ENCODE measurements at places on chromosomes 11 and 22.
A peak's percentile ranks its signal among the peaks of the same experiment; 100 is the strongest.

DNA sequence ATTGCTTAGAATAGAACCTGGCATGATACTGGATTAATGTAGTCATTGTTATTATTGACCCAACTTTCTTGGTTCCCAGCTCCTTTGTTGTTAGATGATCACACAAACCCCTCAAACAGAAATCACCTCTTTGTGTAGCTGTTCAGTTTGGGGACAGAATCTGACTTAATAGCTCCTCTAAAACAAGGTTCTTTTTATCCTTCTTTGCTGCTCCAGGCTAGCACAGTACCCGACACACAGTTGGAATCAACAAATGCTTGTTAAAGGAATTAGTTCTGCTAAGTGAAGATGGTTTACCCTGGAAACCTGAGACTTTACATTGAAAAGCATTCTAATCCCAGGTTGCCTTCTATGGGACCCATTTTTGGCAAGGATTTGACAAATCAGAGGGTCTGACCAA lies 43.9 kb downstream of the GAB2 start:
- no peak for DNase-seq

DNA sequence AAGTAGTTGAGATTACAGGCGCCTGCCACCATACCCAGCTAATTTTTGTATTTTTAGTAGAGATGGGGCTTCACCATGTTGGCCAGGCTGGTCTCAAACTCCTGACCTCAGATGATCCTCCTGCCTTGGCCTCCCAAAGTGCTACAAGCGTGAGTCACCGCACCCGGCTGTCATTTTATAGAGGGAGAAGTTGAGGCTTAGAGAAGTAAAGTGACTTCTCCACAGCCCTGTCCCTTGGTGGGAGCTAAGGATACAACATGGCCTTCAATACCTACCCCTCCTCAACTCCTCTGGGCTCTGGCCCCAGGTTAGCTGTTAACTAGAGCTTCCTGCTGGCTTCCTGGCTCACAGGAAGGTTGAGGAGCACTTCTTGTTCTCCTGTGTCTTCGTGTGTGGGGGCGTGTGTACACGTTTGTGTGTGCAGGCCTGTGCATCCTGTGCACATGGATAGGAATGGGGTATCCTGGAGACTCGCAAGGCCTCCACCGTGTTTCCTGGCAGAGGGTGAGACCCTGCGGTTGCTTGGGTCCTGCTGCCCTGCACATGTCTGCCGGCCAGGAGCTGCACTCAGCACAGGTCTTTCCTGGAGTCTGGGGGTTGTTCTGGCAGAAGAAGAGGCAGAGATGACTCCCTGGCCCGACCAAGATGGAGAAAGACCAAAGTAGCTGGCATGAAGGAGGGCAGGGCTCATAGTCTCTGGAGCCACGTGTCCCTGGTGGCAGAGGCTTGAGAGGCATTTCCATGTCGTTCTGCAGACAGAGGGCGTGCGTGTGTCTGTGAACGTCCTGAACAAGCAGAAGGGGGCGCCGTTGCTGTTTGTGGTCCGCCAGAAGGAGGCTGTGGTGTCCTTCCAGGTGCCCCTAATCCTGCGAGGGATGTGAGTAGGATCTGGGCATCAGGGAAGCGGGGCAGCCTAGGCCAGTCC lies 2.4 kb downstream of the SIDT2 start:
- DNase-seq, result peak; percentile 24

DNA sequence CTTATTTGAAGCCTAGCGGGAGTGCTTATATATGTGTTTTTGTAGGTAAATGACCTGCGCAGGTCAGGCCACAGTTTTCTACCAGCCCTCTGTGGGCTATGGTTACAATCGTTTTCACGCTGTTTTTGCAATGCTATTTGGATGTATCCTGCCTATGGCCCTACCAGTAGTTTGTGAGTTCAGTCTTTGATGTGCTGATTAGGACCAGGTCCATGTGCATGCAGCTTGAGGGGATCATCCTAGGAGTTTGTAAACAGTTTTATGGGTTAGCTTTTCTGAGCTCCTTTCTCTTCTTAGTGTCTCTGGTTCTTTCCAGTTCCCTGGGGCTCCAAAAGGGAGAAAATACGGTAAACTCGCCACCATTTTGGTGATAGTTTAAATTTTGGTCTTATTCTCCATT lies 142.5 kb downstream of the LDLRAD3 start:
- no peak for DNase-seq

- no peak for DNase-seq
These were observed 544 bp downstream of the C11orf91 start for GRCh38 chr11:33700063-33700501.

DNA sequence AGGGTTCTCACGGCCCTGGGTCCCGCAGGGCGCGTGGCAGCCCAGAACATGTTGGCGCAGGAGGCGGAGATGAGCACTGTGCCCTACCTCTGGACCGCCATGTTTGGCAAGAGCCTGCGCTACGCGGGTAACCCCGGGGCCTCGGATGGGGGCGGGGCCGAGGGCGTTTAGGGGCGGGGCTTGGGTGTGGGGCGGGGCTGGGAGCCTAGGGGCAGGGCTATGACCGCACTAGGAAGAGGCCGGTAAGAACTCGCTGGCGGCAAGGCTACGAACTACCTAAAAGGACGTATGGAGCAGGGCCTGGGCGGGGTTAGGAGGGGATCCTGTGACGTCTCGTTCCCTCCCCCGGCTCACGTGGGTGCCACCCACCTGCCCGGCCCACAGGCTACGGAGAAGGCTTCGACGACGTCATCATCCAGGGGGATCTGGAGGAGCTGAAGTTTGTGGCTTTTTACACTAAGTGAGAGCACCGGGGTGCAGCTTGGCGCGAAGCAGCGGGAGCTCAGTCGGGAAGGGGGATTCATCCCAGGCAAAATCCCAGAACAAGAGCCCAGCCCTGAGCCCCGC lies 2.8 kb upstream of the LZTR1 start:
- no peak for DNase-seq

DNA sequence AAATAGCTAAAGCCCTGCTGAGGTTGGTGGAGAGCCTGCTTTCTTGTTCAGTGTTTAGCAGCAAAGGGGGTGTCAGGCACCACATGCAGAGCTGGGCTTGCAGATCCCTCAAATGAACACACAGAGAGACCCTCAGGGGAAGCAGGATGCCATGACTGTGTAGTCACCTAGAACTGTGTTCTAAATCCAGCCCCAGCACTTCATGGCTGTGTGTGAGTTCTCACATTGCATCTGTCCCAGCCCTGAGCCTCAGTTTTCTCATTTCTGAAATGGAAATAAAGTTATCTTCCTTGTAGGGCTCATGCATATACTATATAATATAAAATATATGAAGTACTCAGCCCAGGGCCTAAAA lies 47.1 kb downstream of the CWC15 start:
- no peak for DNase-seq

DNA sequence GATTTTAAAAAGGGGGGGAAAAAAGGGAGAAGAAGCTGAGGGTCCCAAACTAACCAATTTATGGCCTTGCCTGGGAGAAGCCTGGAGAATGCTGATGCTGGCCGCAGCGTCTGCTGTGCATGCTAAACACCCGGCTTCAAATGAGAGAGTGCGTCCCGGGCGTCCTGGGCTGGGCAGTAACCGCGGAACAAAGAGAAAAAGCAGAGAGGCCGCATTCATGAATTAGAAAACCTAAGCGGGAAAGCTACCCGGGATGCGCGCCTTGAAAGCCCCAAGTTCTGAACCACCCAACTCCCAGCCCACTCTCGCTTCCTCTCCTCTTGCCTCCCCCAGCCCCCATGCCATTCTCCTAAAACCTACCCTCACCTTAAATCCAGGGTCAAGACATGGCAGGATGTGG lies 6.5 kb downstream of the MN1 start:
- DNase-seq, result no peak

GRCh38 chr11:130156108-130157022 lies 3.2 kb upstream of the ST14 start:
- no peak for DNase-seq

GRCh38 chr11:63667995-63668795 lies 3.0 kb downstream of the ATL3 start:
- peak; percentile 96 for DNase-seq

DNA sequence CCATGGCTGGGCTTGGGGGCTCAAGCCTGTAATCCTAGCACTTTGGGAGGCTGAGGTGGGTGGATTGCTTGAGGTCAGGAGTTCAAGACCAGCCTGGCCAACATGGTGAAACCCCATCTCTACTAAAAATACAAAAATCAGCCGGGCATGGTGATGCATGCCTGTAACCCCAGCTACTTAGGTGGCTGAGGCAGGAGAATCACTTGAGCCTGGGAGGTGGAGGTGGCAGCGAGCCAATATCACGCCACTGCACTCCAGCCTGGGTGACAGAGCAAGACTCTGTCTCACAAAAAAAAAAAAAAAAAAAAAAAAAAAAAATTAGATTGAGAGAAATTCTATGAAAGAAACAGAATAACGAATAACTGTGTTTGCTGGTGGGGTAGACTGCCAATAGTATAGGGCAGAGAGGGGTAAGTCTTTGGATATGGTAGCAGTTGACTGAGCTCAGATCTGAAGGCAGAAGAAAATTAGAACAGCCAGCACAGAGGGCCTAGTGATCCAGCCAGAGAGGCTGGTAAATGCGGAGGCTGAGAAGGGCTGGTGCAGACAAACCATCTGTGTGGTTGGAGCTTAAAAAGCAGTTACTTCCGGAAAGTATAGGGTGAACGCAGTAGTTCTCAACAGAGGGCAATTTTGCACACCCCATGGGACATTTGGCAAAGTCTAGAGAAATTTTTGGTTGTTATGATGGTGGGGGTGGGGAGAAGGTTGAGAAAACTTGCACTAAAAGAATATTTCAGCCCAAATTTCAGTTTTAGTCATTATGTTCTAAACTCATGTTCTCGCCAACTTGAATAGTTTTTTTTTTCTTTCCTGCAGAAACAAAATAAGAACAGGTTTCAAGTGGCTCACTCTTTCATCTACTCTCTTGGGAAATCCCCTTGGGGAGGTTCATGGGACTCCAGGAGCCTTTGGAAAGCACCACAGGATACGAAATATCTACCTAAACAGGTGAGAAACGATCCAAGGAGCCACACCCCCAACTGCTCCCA lies 1.6 kb upstream of the HORMAD2 start:
- no peak for DNase-seq

DNA sequence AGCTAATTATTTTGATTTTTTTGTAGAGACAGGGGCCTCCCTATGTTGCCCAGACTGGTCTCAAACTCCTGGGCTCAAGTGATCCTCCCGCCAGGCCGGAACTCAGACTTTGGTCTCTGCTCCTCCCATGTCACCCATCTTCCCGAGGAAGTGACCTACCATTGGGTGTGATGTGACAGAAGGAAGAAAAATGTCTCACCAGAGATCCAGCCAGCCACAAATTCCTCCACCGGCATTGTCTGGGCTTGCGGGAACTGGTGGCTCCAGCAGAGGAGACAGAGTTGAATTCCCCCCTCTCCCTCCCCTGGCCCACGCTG lies 772 bp downstream of the SLC25A45 start:
- DNase-seq, result no peak

DNA sequence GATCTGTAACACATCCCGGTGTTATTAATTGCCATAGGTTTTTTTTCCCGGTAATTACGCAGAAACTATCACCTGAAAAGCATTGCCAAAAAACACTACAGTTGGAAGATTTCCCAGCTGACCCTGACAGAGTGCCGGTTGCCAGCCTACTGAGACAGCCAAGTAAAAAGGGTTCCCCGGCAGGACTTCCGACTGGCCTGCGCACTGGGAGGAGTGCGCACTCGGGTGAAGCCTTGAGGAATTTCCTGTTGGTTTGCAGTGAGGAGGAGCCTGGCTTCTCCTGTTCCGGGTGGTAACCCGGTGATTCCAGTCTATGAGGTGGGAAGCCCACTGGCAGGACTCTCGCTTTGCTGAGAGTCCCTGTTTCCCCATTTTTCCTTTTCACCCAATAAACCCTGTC lies 52.1 kb downstream of the CNTF start:
- DNase-seq, result no peak

GRCh38 chr11:72436661-72437060 lies 2.3 kb upstream of the CLPB start:
- no peak for DNase-seq

DNA sequence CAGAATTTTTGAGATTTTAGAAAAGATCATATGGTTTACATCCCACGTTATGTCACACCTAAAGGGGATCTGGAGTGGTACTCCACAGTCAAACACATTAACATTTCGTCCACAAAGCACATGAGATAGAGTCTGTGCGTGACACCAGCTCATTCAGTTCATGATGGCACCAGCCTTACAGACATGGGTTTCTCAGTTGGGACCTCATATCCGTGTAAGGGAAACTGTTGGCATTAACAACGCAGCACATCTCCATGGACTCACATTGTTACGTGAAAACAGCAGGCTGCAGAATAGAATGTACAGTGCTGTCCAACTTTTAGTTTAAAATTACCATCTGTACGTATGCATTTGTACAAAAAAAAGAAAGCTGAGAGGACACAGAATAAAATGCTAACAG lies 14.0 kb downstream of the RIC8A start:
- no peak for DNase-seq

GRCh38 chr11:71131861-71132260 lies 120.5 kb downstream of the SHANK2 start:
- no peak for DNase-seq

DNA sequence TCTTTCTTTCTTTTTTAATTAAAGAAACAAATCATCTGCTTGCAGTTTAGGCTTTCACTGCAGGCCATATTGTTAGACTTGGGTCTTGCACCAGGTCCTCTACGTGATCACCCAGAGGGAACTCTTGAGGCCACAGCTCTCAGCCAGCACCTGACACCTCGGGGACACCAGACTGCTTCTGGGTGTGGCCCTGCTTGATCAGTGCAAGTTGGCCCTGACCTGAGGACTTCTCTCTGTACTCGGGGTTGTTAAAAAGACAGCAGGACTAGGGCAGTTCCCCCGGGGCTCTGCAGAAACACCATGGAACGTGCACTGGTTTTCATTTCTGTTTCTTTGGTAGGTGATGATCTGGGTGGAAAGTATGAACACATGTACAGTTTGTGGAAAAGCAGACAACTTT lies 51.2 kb upstream of the MYO18B start:
- DNase-seq, result no peak

- DNase-seq, result peak; percentile 60
These were observed 616 bp downstream of the BTBD10 start for GRCh38 chr11:13462311-13462900.

GRCh38 chr11:19201737-19202605 lies at the start of gene CSRP3:
Gene CSRP3, minus strand, starts transcription at chr11:19201983. Its CDS starts 9,535 bp downstream, at chr11:19192448.
- DNase-seq, result no peak

DNA sequence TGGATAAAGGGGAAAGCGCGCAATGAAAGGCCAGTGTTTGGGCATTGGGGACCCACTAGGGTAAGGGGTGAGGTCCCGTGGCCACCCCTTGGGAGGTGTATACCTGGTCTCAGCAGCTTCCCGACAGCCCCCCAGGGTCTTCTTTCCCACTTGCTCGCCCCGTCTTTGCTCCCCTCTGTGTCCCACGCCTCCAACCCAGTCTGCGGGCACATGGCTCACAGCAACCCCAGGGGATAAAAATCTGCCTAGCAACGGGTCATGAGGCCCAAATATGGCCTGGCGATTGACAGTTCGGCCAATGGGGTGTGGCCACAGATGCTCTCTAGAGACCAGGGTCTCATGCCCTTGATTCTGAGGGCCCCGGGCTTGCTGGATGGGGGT lies 41.6 kb downstream of the AHNAK start:
- DNase-seq, result no peak
